ENCODE measurements at places on chromosomes 5 and 9.

- no peak for DNase-seq
Measured at GRCh38 chr9:4097515-4097914, 202.4 kb downstream of the GLIS3 start.

GRCh38 chr9:92725266-92725545, 39.4 kb downstream of the BICD2 start:
- DNase-seq, result no peak

GRCh38 chr9:6409811-6410210, 3.2 kb upstream of the UHRF2 start:
- no peak for DNase-seq

DNA sequence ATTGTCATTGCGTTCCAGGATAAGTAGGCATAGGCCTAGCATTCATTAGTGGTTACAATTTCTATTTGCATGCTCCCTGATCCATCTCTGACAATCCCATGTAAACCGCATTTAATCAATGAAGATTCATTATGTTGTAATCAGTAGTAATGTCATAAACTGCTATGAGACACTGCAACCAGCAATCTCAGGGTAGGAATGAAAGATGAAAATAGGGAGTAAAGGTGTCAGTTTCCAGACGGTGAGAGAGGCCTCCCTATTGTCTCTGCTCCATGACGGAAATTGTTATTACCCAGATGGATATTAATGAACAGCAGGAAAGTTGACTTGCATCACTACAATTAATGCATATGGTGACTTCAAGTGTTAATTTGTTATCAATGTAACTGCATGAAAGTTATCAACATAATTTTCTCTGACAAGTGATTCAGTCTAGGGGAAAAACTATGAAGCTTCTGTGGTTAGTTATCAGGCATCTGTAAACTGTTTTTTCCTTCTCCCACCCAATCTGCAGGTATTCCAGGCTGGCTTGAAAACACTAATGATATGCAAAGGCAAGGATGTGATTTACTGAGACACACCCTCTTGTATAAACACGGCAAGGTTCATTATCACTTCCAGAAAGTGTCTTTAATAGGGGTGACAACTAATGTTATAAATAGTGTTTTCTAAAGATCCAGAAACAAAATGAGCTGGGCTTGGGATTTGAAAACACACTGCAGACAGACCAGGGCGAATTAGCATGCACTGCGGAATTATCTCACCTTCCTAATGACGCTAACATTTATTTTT, 73.5 kb downstream of the ZNF622 start:
- no peak for DNase-seq

DNA sequence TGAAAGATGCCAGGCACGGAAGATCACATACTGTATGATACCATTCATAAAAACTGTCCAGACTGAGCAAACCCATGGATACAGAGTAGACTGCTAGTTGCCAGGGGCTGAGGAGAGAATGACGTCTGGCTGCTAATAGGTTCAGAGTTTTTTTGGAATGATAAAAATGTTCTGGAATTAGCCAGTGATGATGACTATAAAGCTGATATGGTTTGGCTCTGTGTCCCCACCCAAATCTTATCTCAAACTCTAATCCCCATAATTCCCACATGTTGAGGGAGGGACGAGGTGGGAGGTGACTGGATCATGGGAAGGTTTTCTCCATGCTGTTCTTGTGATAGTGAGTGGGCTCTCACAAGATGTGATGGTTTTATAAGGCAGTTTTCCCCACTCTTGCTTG, 37.4 kb downstream of the CAMSAP1 start:
- no peak for DNase-seq

GRCh38 chr9:3434594-3434993, 91.2 kb downstream of the RFX3 start:
- DNase-seq, result no peak

- no peak for DNase-seq
Measured at GRCh38 chr5:1789834-1790471, 9.7 kb downstream of the MRPL36 start.

DNA sequence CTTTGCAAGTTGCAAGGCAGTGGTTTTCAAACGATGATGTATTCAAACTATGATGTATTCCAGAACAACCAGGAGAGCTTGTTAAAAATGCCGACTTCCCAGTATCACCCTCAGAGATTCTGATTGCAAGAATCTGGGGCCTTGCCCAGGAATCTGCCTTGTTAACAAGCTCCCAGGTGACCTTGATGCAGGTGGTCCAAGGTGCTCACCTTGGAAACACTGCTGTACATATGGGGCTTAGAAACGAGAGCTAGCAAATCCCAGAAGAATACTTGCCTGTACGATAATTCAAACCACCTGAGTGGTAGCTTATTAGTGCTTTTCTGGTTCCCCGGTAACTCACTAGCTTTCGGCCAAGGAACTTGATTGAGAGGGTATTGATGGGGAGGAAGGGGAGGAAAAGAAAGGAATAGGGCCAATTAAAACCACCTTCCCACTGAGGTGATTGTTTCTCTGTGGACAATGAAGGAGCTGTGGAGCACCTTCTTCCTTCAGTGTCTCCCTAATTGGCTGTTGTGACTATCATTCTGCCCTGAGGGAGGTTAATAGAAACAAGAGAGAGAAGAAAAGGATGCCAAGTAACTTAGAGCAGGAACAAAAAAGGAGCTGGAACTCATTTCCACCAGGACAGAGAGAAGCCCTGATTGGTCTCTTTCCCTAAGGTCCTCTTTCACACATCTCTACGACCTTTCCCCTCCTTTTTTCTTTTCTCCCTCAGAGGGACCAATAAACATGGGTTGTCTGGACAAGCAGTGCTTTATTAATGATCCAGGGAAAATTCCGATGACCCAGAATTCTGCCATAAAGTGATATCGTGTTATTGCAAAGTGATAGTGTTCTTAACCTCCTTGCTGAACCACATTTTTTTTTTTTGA, 218.8 kb downstream of the TMEM167A start:
- no peak for DNase-seq

DNA sequence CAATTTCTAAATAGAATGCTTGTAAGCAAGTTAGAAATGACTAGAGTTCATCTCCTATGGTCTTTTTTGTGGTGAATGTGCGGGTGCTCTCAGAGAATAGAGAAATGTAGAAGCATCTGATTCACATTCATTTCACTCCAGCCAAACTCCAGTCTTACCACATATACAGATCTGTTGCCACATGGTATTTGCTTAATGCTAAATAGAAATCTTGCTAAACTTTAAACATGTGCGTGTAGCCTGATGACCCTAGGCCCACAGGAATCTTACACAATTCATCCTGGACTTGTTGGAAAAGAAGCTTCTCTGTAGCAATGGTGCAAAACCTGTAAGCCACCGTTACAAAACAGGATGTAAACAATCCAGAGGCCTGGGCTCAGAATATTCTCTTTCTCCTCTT, 135.2 kb downstream of the PCSK1 start:
- no peak for DNase-seq

DNA sequence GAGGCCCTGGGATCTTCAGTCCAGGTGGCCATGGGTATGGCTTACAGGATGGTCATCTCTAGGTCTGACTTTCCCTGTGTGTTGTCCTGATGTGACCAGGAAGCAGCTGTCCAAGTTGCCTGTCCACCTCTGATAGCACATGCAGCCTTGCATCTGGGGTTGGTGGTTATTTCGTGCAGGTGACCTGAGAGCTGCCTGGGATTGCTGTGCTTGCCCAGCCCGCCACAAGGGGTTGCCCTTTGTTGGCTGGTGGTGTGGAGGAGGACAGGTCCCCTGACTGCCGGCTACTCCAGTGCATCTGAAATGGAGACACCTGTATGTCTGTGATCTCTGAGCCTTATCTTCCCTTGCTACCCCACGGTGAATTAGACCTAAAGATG, 212.6 kb downstream of the ARHGAP26 start:
- DNase-seq, result no peak

DNA sequence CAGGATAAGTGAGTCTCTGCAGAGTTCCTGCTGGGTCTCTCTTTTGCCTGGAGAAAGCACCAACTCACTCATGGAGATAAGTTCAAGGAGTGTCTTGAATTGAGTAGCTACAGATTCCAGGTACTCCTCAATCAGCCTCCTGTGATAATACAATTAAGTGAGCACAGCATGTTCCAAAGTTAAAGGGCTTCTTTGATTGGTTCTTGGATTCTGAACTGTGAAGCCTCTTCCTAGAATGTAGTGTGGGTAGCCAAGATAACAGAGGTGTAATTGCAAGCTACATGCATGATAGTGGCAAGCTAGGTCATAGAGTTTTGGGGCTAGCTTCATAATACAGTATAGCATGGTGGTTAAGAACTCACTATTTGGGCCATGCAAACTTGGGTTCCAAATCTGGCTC, 23.2 kb upstream of the CARNMT1 start:
- no peak for DNase-seq

GRCh38 chr5:93476251-93476742, 104.7 kb downstream of the NR2F1-AS1 start:
- no peak for DNase-seq

DNA sequence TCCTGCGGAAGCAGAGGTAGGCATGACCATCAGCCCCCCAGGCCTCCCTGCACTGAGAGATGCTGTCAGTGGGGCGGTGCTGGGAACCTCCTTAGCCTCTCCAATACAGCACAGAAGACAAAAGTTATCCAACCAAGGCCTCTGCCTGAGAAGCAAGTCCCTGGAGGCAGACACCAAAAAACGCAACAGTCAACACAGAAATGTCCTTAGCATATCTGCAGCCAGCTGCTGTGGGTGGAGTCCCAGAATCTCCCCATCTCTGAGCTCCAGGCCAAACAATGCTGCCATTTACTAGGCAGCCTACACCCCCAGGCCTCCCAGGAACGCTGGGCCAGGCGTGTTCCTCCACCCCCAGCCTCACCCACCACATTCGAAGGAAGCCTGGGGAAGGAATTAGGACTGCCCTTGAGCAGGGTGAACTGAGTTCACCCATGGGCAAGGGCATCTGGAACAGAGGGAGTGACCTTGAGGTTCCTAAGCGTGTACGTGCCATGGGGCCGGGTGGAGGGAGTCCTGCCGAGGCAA, 43.7 kb downstream of the STK10 start:
- no peak for DNase-seq
